Spinal cord (tissue), 10 donors: ENCODE measurements at places on chromosomes 7 and 10.

- no peak for DNase-seq
- H3K27ac ChIP-seq, result no peak overlapping the region
Measured at GRCh38 chr10:48839809-48840679, 99.6 kb downstream of the LRRC18 start.

GRCh38 chr7:151863386-151864079 lies 13.4 kb downstream of the PRKAG2 start:
- H3K27ac ChIP-seq, result no peak overlapping the region
- no peaks in the 10 kb centered on the region for H3K36me3 ChIP-seq
- DNase-seq, result no peak
- H3K4me1 ChIP-seq, result peaks cover 13% of the 10 kb centered on the region

GRCh38 chr10:33341637-33342036 lies 7.2 kb upstream of the NRP1 start:
- no peak overlapping the region for H3K27ac ChIP-seq
- H3K4me3 ChIP-seq, result no peak overlapping the region

DNA sequence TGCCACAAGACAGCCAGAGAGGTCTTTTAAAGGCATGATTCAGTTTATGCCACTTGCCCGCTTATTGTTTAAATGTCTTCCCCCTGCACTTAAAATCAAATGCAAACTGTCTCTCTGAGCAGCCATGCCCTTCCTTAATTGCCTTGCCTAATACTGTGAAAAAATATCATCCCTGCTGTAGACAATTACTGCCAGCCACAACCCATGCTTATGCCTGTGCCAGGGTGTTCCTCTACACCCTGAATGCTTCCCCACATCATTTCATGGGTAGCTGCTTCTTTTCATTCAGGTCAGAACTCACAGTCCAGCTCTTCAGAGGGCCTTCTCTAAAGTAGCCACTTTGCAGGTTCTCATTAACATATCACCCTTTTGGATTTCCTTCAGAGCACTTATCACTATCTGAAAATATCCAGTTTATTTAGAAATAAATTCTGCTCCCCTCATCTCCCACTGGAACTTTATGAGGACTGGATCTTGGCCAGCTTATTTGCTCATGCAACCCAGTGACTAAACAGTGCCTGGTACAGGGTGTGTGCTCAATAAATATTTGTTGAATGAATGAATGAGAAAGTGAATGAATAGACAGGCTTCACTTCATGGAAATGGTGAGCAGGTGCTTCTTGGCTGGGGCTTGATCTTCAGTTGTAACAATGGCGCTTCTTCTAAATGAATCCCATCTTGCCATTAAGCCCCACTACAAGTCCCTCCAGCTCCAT lies 162.4 kb upstream of the MDFIC start:
- DNase-seq, result peak; percentile 56
- H3K4me3 ChIP-seq, result no peak overlapping the region
- H3K27me3 ChIP-seq, result no peaks in the 10 kb centered on the region

- H3K4me1 ChIP-seq, result no peaks in the 10 kb centered on the region
- no peak overlapping the region for H3K4me3 ChIP-seq
- peaks cover 9% of the 10 kb centered on the region for H3K36me3 ChIP-seq
- no peak overlapping the region for H3K27ac ChIP-seq
Measured at GRCh38 chr10:125781374-125781773, 5.8 kb upstream of the MMP21 start.

DNA sequence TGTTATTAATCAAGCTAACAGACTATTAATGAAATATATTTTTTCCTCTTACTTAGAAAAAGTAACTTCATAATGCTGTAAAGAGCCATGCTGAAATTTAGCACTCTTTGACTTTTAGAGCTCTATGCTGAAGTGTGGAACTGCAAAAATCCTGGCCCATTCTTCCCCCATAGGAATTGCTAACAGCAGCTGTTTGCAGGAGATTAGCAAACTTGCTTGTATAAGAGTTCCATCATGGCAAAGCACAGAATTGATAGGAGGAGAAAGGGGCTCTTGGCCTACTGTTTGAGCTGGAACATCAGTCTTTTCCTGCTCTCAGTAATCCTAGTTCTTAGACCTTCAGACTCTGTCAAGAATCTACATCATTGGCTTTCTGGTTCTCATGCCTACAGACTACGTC lies 18.3 kb upstream of the GNAT3 start:
- no peaks in the 10 kb centered on the region for H3K27me3 ChIP-seq
- no peak overlapping the region for H3K27ac ChIP-seq
- no peak for DNase-seq
